ENCODE measurements at places on chromosomes 3 and 15. TPM values are rescaled to one million over a fixed set of nuclear protein-coding genes. Genes with fewer than 3 reads are reported as not detected.
A peak's percentile ranks its signal among the peaks of the same experiment; 100 is the strongest.

DNA sequence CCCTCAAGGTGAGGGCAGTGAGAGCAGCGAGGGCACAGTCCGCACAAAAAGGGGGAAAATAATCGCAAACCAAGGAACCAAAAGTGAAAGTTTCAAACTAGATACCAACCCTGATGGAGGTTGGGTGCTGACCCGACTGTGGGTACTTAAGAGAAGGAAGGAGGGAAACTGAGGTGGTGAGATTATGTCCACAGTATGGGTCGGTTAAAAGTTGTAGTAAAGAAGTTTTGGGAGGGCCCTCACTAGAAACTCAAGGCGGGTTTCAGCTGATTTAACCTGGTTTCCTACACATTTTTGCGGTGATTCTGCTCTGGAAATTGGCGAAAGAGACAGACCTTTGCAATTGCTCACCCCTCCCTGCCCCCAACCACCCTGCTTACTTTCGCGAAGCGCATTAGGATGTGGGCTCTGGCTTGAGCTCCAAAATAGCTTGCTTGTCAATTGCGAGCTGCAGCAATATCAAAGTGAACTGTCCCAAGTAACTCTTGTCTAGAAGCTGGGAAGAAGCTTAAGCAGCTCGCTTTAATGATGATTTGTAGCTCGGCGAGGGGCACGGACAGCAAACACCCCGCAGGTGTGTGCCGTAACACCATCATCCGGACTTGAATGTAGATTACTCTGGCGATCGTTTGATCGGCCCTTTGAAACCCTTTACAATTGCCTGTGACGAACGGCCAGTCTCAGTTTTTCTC lies 15.8 kb downstream of the SOX2 start:
- H3K27ac ChIP-seq, result peak overlapping the region; percentile 50
- H3K36me3 ChIP-seq, result no peaks in the 10 kb centered on the region
- peaks cover 77% of the 10 kb centered on the region for H3K27me3 ChIP-seq
- DNase-seq, result no peak
- peak overlapping the region; percentile 84 for H3K4me3 ChIP-seq

DNA sequence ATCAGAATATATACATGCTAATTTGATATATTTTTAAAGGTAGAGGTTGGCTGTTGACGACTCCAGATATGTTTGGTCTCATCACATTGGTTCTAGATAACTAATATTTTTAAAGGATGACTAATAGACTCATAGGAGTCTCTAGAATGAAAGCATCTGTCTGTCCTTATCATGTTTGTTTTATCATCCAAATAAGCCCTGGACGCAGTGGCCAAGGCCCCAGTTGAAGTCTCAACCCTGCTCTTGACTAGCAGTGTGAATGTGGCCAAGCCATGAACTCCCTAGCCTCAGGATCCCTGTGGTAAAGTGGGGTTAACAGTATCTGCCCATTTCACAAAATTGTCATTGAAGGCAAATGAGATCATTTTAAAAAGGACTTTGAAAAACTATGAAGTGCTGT lies 53.6 kb downstream of the ABHD2 start:
- no peak overlapping the region for H3K27ac ChIP-seq
- no peak overlapping the region for H3K4me3 ChIP-seq
- peaks cover 8% of the 10 kb centered on the region for H3K4me1 ChIP-seq

- H3K4me1 ChIP-seq, result no peaks in the 10 kb centered on the region
- H3K4me3 ChIP-seq, result no peak overlapping the region
- H3K36me3 ChIP-seq, result peaks cover 60% of the 10 kb centered on the region
- H3K27me3 ChIP-seq, result no peaks in the 10 kb centered on the region
- no peak overlapping the region for H3K27ac ChIP-seq
These were observed 57.4 kb upstream of the ACKR4 start for GRCh38 chr3:132539681-132540080.

DNA sequence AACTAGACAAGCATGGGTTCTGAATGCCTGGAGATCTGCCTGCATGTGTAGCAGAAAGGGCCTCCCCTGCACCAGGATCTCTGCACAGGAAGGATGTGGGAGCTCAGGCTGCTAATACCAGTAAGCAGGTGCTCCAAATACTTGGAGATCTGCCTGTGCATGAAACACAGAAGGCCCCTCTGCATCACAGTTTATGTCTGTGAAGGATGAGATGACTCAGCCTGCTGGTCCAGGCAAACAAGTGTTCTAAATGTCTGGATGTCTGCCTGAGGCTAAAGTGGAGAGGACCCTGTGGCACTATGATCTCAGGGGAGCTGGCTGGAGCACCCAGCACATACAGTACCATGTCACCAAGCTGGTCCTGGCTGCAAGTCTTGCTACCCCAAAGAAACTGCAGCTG lies 678.8 kb downstream of the MCTP2 start:
- no peaks in the 10 kb centered on the region for H3K27me3 ChIP-seq
- H3K4me3 ChIP-seq, result no peak overlapping the region
- H3K27ac ChIP-seq, result no peak overlapping the region
- H3K4me1 ChIP-seq, result no peaks in the 10 kb centered on the region

SAMD7 gene
- total RNA-seq, result not detected

NGRN gene
- total RNA-seq, result 34.1 TPM

- H3K36me3 ChIP-seq, result no peaks in the 10 kb centered on the region
- H3K4me1 ChIP-seq, result no peaks in the 10 kb centered on the region
- H3K27ac ChIP-seq, result no peak overlapping the region
- peaks cover 2% of the 10 kb centered on the region for H3K27me3 ChIP-seq
- no peak overlapping the region for H3K4me3 ChIP-seq
These were observed 22.3 kb upstream of the ACP3 start for GRCh38 chr3:132294906-132295305.

SQOR gene
- total RNA-seq, result 44.9 TPM

- H3K27ac ChIP-seq, result no peak overlapping the region
- H3K27me3 ChIP-seq, result peaks cover 9% of the 10 kb centered on the region
- peaks cover 25% of the 10 kb centered on the region for H3K4me1 ChIP-seq
- no peaks in the 10 kb centered on the region for H3K36me3 ChIP-seq
- DNase-seq, result no peak
These were observed 30.1 kb upstream of the RPL32 start for GRCh38 chr3:12871404-12871983.

DNA sequence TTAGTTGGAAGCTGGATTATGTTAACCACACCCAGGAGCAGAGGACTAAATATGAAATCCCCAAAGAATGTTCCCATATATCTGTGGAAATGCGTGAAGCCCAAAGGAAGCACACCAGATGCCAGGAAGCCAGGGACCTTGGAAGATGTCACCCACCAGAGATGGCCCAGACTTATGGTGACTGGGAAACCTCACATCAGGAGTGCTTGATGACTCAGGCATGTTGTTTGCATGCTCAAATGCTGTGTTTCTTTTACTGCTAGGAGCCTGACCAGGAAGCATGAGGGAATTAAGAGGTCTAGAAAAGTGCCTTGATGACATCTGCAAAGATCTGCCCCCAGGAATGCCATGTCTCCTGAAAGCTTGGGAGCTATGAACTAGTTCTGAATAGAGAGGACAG lies 109.0 kb upstream of the SLC2A2 start:
- H3K27me3 ChIP-seq, result no peaks in the 10 kb centered on the region
- H3K27ac ChIP-seq, result no peak overlapping the region
- no peaks in the 10 kb centered on the region for H3K36me3 ChIP-seq
- no peak overlapping the region for H3K4me3 ChIP-seq
- H3K4me1 ChIP-seq, result no peaks in the 10 kb centered on the region

DNA sequence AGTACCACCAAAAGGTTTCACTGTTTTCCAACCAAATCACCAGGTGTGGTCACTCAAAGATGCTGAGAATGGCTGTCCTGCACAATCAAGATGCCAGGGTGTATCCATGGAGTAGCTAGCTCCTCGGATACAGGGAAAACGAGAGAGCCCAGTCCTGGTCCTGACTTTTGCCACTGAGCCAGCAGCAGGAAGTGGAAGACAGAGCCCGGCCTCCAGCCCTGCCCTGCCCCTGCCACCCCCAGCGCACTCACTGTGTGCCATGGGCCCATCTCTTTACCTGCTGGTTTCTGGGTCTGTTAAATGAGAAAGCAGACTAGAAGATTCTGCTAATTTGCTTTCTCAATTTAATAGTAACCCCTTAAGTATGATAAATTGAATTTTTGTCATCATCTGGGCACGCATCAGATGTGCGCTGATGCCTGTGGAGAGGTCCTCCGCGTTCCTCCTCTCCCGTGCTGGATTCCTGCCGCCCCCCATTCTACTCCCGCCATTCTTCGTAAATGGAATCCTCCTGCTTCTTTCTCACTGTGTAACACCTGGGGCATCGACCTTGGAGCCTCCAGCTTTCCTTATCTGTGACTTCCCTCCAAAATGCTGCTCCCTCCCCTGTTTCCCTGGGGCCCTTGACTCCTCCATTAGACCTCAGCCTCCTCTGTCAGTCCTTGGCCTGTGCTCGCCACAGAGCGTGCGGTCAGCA lies 18.0 kb downstream of the TNFAIP8L3 start:
- H3K27ac ChIP-seq, result no peak overlapping the region
- no peaks in the 10 kb centered on the region for H3K36me3 ChIP-seq
- DNase-seq, result no peak
- peak overlapping the region; percentile 80 for H3K4me3 ChIP-seq

DNA sequence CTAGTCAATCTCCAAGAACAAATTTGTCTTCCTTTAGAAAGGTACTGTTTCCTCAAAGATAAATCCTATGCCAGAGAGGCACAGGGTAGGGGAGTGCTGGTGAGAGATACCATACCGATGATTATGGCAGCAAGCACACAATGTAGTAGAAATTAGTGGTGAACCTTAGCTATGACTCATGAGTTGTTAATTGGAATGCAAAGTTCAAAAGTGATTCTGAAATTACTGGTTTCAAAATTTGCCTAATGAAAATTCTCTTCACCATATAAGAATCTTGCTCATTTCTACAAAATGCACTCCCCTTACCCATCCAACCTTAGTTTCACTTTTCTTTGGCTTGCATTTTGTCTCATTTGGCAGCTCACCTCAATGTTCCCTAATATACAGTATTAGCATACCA lies 139.5 kb upstream of the SLC2A2 start:
- no peak overlapping the region for H3K4me3 ChIP-seq
- H3K36me3 ChIP-seq, result peaks cover 2% of the 10 kb centered on the region

APH1B gene
- total RNA-seq, result 22.1 TPM

DNA sequence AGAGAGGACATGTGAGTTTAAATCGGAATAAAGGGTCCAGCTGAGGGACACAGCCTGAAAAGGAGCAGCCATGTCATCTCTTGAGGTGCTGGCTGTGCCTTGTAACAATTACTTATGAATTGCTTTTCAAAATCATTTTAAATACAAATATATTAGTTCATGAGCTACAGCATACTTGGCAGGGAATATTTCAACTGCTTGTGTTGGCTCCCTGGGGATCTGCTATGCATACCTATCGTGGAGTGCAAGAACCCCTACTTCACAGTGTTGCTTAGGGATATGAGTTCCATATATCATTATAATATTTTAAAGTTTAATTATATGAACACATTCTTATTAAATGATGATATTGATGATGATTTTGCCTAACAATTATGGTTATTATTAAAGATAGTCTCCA lies 19.1 kb upstream of the P2RY14 start:
- H3K4me1 ChIP-seq, result no peaks in the 10 kb centered on the region
- H3K4me3 ChIP-seq, result no peak overlapping the region
- no peak for DNase-seq
- peaks cover 3% of the 10 kb centered on the region for H3K27me3 ChIP-seq
- H3K36me3 ChIP-seq, result no peaks in the 10 kb centered on the region

DAPK2 gene
- total RNA-seq, result 4.2 TPM

DNA sequence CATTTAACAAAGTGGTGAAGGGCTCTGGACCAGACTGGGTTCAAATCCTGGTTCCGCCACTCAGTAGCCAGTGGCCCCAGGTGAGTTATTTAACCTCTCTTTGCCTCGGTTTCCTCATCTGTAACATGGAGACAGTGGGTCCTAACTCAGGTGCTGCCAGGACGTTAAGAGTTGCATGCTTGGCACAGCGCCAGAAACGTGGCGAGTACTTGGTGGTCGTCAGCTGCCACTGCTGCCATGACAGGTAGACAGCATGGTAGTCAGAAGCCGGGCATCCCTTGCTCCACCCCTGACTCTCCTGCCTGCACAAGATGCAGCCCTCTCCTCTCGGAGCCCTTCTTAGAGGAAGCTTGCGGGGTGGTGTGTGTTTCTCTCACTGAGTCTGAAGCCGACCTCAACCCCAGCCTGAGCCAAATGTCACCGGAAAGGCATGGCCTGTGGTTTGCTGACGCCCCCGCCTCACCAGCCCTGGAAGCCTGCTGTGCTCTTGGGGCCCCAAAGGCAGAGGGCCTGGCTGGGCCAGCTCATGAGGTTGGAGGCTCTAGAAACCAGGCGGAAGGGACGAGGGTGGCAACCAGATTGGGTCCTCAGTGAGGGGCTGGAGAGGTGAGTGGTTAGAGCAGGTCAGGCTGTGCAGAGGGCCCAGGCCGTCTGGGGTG lies 160.8 kb upstream of the TLE3 start:
- peak overlapping the region; percentile 53 for H3K27ac ChIP-seq
- DNase-seq, result no peak
- peaks cover 60% of the 10 kb centered on the region for H3K4me1 ChIP-seq
- peak overlapping the region; percentile 73 for H3K4me3 ChIP-seq
- no peaks in the 10 kb centered on the region for H3K36me3 ChIP-seq
- no peaks in the 10 kb centered on the region for H3K27me3 ChIP-seq

DNA sequence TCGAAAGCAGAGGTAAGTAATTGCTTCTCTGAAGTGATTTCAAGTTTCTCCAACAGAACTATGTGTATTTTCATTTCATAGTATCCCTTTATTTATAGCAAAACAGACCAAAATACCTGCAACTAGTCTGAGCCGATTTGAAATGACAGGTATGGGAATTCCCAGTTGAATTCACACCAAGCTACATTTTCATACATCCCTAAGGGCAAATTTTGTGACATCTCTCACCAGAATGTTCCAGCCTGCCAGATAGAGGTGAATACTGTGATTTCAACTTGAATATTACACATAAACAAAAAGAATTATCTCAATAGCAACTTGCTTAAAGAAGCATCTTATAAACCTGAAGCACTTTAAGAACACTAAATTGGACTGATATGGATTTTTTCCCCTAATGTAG lies 235.7 kb downstream of the SLC9A9 start:
- no peaks in the 10 kb centered on the region for H3K4me1 ChIP-seq
- no peaks in the 10 kb centered on the region for H3K27me3 ChIP-seq
- H3K4me3 ChIP-seq, result no peak overlapping the region
- H3K27ac ChIP-seq, result no peak overlapping the region
- H3K36me3 ChIP-seq, result no peaks in the 10 kb centered on the region

DNA sequence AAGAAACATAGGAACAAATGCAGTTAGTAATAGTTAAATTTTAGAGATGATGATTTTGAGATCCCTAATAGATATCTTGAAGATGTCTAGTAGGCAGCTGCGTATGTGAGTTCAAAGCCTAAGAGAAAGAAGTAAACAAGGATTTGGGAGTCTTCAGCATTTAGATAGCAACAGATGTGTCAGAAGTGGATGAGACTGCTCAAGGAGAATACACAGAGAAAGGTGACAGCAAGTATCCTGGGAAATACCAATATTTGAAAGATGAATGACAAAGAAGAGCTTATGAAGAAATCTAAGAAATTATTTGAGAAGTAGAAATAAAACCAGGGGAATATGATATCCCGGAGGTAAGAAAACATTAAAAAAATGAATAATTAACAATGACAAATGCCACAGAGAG lies 130.9 kb downstream of the PCCB start:
- no peaks in the 10 kb centered on the region for H3K4me1 ChIP-seq
- no peak for DNase-seq
- H3K27me3 ChIP-seq, result no peaks in the 10 kb centered on the region
- H3K27ac ChIP-seq, result no peak overlapping the region

All from activated B cell treated with CpG ODN at 0.5 μM for 24 hours (primary cell).